Right renal pelvis (tissue), 4 donors: ENCODE measurements at places on chromosomes 11 and 22.

DNA sequence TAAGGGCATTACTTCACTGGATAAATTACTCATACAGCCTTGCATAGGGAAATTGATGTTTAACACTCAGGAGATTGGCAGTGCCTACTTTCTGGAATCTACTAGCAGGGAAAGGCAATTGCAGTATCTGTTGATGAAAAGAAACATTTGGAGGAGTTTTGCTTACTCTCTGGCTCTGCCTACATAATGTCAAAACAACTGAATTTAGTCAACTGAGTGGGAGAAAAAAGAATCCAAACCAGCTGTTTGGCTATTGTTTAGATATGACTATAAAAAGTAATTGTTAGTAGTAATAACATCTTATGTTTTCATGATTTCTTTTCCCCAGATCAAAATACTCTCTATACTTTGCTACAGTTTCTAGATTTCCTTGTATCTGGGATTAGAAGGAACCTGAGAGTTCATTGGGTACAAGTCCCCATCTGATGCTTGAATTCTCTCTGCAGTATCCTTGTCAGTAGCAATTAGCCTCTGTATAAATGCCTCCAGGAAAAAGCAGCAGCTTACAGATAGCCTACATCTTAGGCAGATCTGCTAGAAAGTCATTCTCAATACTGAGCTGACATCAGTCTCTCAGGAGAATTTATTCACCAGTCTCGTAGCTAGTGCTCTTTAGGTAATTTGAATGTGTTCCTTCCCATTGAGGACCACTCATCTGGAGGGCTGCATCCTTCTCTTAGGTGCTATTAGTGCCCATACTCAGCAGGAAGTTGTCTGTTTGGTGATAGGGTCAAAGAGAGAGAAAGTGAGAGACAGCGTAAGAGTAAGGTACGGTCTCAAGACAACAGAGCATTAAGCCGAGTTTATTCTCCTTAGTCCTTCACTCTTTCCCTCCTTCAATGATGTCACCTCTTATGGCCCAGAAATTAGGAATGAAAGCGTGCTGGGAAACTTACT, 185.9 kb upstream of the CCDC90B start:
- no peak for DNase-seq

DNA sequence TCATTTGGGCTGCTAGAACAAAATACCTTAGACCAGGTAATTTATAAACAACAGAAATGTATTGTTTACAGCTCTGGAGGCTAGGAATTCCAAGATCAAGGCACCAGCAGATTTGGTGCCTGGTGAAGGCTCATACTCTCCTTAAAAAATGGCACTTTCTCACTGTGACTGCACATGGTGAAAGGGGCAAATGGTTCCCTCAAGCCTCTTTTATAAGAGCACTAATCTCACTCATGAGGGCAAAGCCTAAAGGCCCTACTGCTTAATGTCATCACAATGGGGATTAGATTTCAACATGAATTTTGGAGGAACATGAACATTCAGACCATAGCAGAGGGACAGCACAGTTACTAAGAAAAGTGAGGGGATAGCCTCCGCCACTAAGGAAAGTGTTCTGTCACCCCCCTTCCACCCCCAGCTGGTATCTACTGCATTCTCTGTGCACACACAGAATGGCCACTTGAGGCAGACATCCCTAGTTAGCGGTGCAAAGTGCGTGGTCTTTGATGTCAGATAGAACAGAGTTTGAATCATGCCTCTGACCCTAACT, 47.2 kb upstream of the CEP295 start:
- no peak for DNase-seq

DNA sequence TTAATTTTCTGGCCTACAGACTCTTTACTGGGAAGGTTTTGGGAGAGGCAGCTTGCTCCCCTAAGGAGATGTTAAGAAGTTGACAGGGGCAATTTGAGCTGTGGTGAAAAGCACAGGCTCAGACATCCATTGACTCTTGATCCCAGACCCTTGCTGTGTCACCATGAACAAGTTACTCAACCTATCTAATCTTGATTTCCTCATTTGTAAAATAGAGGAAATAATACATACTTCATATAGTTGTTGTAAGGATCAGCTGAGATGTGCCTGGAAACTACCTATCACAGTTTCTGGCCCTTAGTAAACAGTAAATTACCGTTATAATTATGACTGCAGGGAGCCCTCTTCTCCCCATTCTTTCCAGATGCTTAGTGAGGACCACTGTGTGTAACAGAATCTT, 16.6 kb upstream of the SCGB1D4 start:
- DNase-seq: no peak

GRCh38 chr11:77253690-77254089, 47.8 kb downstream of the GDPD4 start:
- no peak for DNase-seq

DNA sequence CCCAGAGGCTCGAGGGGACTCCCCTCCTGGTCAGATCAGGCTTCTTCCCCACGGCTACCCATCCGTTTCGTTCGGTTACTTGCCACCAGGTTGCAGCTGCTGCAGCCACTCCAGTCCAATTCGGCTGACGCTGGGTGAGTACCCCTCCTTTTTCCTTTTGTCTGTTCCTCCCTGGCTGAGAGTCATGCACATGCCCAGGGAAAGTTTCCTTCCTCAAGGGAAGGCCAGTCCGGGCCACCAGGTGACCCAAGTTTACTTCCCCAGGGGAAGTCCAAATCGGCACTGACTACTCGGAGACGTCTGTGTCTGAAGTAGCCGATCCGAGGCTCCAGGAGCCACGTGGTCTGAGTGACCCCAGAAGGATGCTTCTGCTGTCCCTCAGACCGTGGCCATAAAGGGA, 13.2 kb upstream of the OR56A3 start:
- no peak for DNase-seq

DNA sequence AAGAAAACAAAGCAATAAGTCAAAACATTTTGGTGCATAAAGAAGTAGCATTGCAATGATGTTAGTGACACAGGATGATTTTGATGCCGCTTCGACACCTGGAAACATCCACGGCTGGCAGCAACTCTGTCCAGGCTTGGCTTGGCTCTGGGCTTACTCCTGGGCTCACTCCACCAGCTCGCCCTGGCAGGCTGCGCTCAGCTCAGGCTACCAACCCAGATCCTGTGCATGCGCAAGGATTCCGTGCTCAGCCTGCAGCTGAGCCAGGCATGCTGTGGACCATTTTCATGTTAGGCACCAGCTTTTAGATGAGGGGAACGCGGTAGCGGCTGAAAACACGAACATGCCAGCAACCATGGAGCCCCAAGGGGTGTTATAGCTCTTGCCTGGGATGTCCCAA, 66.0 kb downstream of the SLC25A17 start:
- DNase-seq: no peak

DNA sequence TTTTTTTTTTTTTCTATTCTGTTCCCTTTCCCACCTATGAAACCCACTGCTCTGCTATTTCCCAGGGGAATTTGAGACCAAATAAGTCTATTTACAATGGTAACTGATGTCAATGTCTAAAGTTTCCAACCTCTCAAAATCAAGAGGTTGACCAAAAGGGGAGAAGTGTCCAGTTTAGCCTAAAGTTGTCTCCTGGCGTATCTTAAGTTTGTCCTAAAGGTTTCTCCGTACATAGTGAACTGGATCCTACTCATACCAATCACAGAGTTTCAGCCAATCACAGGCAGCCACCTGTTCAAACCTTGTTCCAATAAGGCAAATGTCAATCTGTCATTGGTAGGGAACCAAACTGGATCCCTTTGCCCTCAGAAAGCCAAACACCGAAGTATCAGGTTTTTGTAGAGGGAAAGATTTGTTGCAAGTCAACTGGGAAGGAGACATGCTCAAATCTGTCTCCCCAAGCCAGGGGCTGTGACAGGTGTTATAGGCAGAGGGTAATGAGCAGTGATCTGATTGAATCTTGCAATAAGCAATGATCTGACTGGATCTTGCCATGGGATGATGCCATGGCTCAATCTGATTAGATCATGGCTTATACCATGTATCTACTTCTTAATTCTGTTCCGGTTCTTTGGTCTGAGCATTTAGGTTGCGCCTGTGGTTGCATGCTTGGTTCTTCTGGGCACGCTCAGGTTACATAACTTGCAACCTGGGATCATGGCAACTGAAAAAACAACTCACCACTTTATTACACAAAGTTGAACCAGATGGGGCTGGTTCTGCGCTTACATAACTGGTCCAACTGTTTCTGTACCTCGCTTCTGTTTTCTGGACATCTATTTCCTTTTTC, 1.1 kb upstream of the VPS37C start:
- no peak for DNase-seq

GRCh38 chr11:66936311-66936711, 21.9 kb downstream of the PC start:
- no peak for DNase-seq

GRCh38 chr11:7899418-7899817, 31.6 kb downstream of the OR10A6 start:
- no peak for DNase-seq

DNA sequence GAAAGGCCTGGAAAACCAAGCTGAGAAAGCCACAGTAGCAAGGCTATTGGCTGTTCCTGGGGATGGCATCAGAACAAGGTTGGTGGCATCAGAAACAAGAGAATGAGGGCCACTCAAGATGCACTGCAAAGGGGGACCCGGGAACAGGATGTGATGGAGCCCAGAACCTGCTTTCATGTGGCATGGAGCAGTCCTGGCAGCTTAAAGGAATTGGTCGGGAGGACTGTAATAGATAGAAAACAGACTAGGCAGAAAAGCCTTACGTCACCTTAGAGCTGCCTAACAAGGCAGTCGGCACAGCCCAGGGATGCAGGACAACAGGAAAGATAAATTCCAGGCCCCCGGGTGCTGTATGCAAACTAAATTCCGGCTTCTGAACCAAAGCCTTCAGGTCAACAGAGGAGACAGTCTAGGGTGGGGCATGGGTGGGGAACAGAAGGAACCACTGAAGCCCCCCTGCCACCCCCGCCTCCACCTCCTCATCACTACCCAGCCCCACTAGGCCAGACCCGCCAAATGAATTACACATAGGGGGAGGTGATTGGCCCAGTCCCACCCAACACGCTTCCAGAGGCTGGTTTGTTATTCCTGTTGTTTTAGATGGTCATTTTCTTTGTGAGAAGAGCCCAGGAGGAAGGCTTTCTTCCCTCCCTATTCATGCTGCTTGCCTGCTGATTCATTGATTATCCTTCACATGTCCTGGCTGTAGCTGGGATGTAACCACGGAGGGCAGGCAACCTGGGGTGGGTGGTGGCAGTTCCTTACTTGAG, 25.7 kb upstream of the LRRC55 start:
- DNase-seq: no peak

DNA sequence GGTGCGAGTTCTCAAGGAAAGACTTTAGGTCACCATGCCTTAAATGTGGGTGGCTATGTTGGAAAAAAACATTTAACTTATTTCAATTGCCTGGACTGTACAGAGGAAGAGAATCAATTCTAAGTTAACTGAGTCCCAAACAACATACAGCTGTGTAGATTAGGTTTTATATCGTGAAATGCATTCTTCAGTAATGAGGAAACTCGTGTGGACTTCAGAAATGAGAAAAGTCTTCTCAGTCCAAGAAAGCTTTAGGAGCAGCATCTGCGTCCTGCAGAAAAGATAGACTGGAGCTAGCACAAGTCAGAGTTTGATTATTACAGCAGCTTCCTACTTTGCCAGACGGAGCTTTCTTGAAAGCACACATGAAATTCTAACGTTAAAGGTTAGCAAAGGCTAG, 673.0 kb downstream of the OPCML start:
- no peak for DNase-seq

GRCh38 chr11:44608651-44608990, 43.2 kb downstream of the CD82 start:
- no peak for DNase-seq

DNA sequence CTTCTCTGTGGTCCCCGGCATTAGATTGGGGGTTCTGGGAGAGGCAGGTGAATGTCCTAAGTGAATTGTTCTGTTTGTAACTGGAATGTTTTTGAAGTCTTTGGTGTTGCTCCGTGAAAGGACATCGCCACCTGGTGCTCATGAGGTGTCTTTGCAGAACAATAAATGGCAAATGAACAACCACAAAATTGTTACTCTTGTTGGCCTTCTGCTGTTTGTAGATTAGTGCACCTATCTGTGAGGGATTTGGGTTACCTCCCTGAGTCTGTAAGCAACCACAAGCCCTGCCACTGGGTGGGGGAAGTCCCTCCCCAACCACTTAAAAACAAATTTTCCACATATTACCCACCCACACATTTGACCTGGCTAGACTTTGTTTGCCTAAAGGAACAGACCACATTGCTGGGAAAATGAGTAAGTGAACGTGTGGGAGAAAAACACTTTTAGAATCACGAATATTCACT, 4.7 kb downstream of the MPEG1 start:
- no peak for DNase-seq

DNA sequence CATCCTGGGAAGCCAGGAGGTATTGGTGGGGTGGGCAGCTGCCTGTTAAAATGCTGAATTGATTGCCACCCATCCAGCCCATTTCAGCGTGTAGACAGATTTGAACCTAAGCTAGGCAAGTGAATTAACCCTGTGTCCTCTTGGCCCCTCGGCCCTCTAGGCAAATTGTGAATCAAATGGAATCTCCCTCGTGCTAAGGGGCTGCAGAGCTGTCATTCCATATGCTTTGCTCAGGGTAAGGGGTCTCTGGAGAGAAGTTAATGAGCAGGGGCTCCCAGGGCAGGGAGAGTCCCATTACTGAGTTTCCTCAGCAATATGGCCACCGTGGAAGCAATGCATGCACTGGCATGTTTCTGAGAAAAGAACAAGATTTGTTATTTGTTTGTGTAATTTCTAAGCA, 117.7 kb upstream of the RCN1 start:
- no peak for DNase-seq

- no peak for DNase-seq
Observed at GRCh38 chr11:111639226-111639925, 37.1 kb downstream of the SIK2 start.

DNA sequence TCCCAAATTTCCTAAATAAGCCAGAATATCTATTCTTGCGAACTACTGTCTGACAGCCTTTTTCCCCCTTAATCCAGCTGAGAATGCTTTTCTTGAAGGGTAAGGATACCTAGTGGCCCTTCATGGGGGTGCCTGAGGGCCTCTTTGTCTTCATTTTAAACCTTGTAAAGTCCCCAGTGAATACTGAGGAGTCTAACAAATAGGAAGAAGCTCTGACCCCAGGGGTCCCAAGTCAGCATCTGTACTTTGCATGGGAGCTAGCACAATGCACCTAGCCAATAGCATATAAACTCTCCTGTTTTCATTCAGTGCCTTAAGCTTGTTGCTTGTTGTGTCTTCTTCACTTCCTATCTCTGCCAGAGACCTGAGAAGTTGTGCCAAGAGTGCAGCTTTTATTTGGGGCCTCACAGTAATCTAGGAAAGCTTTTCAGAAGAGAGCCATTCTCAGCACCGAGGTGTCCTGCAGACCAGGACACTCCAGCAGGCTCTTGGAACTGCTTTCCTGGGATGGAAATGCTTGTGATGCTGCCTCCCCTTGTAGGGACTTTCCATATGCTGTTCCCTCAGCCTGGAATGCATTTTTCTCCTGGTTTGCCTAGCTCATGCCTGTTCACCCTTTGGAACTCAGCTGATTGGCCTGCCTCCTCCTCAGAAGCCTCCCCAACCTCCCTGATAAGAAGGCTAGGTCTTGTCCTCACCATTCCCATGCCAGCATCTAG, 37.2 kb downstream of the BMAL1 start:
- DNase-seq: no peak
